ENCODE measurements at places on chromosomes 5 and 9. TPM values are rescaled to one million over a fixed set of nuclear protein-coding genes. Genes with fewer than 3 reads are reported as not detected.

GRCh38 chr5:68289498-68289897 is 73.9 kb downstream of the PIK3R1 start:
- DNase-seq, result no peak

- no peak for DNase-seq
Observed at GRCh38 chr9:89410641-89411350, 87.1 kb downstream of the SEMA4D start.

- DNase-seq, result no peak
Observed at GRCh38 chr5:1923766-1924165, 41.0 kb upstream of the IRX4 start.

DNA sequence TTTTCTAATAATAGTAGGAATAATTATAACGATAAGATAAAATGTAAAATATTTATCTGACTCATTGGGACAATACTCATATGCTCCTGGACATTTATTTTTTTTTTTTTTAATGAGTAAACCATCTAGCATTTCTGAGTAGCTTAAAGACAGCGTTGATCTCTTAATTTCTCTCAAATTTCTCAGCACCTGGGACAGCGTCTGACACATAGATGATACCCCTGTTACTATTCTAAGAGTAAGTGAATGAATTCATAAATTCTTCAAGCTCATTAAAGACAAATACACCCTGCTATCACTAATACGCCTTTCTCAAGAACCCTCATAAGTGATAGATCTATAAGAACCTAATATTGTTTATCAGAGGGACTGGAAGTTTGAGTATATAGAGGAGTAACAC is 12.0 kb upstream of the HTR4 start:
- no peak for DNase-seq

GRCh38 chr5:171268700-171269620 is 40.1 kb upstream of the TLX3 start:
- DNase-seq, result no peak

DNA sequence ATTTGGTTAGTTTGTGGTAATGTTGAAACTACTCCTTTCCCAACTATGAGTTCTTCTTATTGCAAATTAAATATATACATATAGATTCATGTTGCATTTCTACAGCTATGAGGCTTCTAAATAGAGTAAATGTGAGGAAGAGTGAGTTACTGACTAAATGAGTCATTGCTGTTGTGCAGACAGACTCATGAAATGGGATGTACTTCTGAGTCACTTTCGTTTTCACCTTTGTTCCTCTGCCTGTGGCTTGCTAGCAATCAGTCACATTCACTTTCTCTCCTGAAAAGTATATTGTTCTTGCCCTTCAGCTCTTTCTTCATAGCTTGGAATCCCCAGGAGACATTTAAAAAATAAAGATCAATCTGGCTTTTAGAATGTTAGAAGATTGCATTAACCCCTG is 295.5 kb upstream of the SMC2 start:
- no peak for DNase-seq

GRCh38 chr9:3948826-3949556 is 350.9 kb downstream of the GLIS3 start:
- no peak for DNase-seq

- DNase-seq, result no peak
Observed at GRCh38 chr9:33153666-33154065, 13.5 kb downstream of the B4GALT1 start.

DNA sequence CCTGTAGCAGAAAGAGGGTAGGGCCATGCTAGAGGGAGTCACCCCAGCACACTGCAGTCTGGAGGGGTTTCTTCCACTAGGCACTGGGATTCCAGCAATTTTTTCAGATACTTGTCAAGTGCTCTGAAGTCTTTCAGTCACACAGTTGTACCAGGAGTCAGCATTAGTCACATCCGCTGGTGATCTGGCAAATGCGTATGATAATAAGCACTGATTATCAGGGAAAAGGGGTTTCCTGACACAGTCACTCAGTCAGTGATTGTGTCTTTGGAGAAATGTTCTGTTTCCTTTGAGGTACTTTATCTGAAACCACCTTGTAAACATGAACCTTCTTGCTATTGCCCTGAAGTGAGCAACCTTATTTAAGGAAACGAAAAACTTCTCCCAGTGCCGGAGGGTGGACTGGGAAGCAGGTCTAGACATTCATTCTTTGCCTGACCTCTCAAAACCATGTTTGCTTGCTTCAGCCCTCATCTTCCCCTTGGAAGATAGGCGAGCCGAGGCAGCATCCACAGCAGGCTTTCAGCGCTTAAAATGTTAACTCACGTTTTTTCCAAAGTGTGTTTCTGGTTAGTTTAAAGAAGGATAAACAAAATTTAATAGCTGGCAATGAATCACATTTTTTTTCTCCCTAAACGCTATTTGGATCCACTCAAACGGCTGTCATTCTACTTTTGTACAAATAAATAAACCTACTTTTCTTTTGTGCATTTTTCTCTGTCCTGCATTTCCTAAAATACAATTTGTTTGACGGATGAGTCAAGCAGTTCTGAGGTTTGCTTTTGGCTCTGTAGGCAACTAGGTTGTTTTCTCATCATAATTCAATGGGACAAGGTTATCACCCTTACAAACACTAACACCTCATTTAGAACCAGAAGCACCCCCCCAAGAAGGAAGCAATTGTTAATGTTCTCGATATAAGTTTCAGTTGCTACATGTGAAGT is 77.7 kb downstream of the FOXD1 start:
- no peak for DNase-seq

DNA sequence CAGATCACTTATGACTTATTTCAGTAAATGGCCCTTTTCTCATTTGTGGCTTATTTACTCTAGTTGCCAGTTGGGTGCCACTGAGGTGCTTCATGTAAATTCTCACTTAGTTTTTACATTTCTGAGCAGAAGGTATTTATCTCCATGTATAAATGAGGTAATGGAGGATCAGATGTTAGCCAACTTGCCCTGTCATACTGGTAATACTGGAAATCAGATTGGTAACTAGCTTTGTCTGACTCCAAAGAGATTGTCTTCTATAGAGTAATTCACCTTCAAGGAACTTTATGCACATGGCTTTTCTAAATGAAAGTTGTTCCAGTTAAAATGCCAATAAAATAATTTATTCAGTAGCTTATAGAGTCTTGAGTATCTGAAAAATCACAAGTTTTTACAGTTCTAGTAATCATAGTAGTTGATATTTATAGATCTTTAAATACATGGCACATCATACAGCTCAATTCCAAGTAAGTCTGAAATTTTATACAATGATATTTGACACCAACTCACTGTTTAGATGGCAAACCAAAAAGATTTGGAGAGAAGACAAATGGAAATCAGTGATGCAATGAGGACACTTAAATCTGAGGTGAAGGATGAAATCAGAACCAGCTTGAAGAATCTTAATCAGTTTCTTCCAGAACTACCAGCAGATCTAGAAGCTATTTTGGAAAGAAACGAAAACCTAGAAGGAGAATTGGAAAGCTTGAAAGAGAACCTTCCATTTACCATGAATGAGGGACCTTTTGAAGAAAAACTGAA is 28.8 kb downstream of the RAB14 start:
- no peak for DNase-seq

DNA sequence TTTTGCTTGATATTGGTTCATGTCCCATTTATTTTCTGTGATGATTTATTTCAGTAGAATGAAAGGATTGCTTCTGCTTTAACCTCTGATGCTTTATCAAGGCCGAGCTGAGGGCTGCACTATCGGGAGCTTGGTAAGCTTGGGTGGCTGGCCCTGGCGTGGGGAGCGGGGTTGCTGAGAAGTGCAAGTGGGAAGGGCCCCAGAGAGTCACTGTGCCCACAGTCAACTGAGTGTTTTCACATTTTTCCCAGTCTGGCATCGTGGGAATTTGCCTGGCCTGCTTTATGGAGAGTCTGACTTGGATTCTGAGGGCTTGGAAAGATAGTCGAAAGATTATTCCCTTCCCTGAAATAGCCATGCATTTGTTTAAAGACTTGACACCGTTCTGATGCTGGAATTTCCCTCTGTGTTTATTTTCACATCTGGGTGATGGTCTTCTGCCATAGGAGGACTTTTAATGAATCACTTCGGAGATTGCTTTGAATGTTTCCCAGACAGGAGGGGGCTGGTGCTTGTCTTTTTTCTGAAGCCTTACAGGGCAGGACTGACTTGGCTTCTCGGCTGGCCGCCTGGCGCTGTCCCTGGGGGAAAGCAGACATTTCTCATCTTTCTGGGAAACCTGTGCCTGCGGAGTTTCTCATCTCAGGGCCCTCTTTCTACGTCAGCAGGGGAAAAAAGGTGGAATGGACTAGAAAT is 139.0 kb downstream of the BOD1 start:
- DNase-seq, result no peak

DNA sequence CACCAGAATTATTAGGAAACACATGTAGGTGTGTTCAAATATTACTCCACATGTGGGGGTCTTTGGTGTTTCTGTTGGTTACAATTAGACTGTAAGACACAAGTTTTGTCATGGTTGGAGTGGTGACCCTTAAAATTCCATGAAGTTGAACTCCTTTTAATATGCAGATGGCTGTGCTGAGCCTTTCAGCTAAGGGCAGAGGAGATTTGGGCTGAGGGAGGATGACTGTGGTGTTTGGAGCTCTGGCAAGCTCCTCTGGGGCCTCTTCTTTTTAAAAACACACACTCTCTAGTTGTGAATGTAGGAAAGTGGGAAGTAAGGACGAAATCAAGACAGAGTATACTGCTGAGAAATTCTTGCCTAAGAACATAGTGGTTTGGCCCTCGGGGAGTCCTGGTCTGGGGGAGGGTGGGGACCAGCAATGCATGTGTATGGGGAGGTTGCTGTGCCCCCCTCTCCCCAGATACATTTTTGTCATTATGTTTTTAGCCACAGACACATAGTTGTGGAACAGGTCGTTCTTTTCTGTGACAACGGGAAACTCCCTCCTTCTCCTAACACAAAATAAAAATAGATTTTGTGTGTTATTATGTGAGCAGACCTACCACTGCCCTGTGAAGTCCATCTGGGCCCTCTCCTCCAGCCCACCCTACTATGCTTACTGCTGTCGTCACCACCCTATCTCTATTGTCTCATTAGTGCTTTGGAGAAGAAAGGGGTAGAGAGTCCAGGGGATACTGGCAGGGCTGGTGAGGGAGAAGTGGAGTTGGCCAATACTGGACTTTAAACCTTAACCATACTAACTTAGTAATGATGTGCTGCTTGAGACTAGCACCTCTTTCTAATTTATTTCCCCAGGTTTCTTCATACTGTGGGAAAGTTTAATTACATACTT is 10.0 kb downstream of the SMARCA2 start:
- DNase-seq, result no peak

DNA sequence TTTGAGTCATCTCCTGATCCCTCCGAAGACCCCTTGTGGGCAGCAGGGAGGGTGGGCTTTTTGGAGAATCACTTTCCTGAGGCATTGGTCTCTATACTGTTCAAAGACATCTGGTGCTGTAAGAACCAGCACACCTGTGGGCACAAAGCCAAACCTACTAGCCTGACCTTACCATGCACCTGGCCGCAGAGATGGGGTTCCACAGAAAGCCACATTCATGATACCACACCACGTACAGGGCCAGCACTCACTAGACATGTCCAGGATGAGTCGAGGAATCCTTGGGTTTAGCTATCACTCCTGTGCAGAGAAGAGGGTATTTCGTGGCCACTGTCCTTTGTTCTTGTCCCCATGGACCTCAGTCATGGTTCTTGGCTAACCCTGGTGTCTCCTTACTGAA is 203.4 kb downstream of the CACNA1B start:
- no peak for DNase-seq

The C9orf153 gene
- 0.42 TPM for total RNA-seq

The SPEF2 gene
- 2.7 TPM for total RNA-seq

The ARID3C gene
- total RNA-seq, result not detected

The OLFML2A gene
- total RNA-seq, result 38.0 TPM

All from left ventricle myocardium superior (tissue), 1 donor.